ENCODE measurements at places on chromosomes 4 and X.

DNA sequence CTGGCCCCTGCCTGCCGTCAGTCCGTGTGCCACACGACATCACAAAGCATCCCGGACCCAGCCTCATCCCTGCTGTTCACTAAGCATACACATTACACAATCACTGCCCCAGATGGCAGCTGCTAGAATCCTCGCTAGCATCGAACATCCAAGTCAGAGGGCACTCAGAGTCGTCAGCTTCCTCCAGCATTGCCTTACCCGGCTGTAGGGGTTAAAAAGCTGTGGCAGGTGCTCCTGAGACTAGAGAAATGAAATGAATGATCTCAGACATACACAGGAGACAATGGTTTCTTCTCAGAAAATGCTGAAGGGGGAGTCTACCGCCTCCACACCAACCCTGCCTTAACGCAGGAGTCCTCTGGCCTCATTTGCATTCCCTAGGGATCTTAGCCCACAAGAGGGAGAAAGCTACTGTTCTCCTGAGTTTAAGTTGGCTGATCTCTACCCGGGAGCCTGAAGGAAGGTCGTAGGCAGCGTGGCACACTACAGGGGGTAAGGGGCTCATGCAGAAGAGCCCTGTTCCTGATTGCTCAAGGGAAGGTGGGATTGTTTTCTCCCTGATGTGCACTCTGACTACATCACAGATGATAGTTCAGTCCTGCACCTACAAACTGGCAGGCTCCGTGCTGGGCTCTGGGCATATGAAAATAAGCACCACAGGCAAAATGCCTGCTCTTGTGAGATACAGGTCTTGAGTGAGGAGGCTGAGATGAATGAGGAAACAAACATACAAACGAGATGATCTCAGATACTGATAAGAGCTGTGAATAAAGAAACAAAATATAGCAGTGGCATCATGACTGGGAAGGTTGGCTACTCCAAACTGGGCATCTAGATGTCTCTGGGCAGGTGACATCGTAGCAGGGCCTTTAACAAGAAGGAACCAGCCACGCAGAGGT is 2.6 kb upstream of the KIAA0232 start:
- no peak for DNase-seq

DNA sequence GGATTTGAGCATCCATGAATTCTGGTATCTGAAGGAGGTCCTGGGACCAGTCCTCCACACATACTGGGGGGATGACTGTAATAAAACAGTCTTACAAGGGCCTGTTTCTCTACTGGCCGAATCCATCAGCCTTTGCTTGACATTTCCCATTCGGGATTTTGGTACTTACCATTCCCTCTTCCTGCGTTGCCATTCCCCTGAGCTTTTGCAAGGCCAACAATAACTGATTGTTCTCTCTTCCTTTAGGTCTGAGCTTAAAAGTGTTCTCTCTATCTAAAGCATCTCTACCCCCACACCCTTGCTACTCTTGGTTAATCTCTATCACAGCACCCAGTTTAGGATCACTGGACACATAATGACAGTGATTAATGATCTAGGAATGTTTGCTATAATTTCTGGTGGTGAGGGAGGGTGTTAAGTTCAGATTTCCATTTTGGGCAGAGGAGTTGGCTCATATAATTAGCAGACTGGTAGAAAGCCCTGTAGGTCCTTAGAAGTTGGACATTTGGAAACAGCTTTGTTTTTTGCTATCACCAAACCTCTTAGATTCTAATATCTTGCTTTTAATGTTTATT is 29.4 kb downstream of the TMA16 start:
- DNase-seq = no peak

DNA sequence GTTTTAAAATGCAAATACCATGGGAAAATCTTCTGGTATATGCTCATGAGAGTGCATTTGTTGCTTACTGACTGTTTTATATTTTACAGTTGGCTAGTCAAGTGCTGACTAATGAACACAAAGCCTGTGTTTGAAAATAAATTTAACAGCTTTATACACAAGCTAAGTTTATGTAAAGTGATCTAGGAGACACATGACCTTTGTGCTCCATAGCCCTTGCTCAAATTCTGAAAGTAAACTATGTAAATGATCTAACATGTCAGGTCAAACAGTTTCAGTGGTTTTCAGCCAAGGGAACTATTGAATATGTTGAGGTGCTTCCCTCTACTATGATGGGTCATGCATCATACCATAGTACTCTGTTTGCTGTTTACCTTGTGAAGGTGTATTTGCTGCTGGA is 36.7 kb downstream of the DIAPH2 start:
- no peak for DNase-seq

DNA sequence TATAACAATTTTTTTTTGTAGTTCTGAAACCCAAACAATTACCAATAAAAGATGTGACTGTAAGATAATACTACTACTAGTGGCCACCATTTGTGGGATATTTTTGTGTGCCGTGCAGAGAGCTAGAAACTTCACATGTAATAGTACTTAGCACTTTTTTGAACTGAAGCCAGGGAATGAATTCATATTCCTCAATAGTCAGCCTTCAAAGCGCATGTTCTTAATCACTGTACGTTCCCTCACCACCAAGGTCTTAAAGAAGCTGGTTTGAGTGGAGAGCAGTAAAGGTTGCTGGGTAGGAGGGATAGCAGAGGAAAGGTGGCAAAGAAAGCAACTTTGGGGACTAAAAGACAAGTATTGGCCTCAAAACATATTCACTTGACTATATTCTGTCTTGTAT is 9.6 kb upstream of the RUFY3 start:
- no peak for DNase-seq

- no peak for DNase-seq
These were observed 4.4 kb upstream of the C4orf36 start for GRCh38 chr4:86896596-86896995.

- DNase-seq = no peak
These were observed 3.6 kb upstream of the EIF4E start for GRCh38 chr4:98932539-98932938.

DNA sequence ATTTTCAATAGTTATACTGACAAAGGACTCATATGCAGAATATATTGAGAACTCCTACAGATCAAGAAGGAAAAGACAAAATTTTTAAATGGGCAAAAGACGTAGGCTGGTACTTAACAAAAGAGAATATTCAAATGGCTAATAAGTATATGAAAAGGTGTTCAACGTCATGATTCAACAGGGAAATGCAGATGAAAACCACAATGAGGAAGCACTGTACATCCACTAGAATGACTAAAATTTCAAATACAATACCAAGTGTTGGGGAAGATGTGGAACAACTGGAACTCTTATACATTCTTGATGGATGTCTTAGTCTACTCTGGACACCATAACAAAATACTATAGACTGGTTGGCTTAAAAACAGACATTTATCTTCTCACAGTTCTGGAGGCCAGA is 1.3 kb upstream of the MRFAP1L1 start:
- no peak for DNase-seq

- DNase-seq = peak; percentile 41
These were observed at the start of gene LEF1 for GRCh38 chr4:108168671-108169523. Gene LEF1, minus strand, starts transcription at chr4:108168932. Its CDS starts 1,165 bp downstream, at chr4:108167767.

DNA sequence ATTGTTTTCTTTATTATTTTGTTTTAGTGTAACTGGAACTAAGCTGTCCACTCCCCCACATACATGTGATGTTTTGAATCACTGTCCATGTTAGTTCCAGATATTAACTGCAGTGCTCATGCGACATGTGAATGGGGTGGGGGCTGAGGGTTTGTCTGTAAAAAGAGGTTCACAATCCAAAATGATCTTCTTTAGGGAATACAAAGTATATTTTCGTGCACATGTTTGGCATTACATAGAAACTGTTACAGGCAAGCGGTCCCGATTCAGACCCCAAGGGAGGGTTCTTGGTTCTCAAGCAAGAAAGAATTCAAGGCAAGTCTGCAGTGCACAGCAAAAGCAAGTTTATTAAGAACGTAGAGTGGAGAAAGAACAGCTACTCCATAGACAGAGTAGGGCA is 296.5 kb upstream of the CLNK start:
- DNase-seq = no peak

DNA sequence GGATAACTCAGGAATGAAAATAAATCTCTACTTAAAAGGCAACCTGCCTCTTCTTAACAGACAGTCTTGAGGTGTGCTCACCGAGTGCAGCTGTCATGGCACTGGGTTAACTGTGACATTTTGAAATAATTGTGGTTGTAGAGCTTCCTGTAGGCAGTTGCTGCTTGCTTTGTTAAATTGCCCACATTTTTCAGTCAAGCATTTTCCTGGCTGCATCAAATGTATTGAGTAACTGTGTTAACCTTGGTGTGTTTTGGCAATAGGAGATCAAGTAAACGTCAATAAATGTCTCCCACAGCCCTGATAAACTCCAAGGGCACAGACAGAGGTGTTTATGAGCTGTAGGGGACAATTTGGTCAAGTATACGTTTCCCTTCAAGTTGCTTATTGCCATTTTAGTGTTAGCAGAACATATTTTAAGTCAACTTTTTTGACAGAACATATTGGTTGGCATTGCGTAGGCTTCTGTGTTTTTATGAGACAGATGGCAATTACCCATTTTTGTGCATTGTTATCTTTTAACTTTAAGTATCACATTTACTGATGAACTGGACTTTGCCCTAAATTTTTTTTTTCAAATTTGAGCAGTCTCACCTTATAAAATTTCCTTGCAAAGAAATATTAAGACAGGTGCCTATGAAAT is 527.4 kb downstream of the C4orf33 start:
- no peak for DNase-seq

DNA sequence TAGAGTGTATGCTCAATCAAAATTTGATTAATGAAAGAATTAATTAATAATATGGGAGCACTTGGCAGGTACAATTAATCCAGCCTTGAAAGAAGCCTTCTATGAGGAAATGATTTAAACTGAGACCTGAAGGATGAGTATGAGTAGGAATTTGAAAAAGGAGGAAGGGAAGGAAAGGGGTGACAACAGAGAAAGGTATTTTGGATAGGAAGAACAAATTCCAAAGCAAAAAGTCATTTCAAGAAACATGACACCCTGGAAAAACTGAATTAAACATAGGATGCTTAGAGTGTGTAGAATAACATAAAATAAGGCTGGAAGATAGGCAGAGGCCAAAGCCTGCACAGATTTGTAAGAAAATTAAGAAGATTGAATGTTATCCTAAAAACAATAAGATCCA is 29.6 kb downstream of the PHOX2B start:
- DNase-seq = no peak

DNA sequence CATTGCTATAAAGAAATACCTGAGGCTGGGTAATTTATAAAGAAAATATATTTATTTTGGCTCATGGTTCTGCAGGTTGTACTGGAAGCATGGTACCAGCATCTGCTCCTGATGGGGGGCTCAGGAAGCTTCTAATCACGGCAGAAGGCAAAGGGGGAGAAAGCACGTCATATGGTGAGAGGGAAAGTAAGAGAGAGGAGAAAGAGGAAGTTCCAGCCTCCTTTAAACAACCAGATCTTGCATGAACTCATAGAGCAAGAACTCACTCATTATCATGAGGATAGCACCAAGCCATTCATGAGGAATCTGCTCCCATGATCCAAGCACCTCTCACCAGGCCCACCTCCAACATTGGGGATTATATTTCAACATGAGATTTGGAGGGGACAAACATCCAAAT is 125.0 kb upstream of the GRPR start:
- DNase-seq = no peak

DNA sequence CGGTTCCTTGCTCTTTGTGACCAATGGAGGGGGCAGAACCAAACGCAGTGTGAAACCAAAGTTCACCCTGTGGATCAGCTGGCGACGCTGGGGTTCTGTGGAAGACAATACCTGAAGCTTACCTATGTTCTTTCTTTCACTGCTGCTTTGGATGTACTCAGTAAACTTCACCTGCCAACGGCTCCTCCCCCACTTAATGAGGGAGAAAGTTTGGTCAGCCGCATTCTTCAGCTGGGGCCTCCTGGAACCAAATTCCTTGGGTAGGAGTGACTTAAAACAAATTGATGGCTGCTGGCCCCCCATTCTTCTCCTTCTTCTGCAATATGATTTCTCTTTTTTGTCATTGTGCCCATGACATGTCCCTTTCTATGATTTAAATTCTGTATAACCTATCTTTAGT is 282.4 kb downstream of the ANK2 start:
- no peak for DNase-seq

GRCh38 chr4:10054571-10055041 is 33.3 kb upstream of the SLC2A9 start:
- no peak for DNase-seq

DNA sequence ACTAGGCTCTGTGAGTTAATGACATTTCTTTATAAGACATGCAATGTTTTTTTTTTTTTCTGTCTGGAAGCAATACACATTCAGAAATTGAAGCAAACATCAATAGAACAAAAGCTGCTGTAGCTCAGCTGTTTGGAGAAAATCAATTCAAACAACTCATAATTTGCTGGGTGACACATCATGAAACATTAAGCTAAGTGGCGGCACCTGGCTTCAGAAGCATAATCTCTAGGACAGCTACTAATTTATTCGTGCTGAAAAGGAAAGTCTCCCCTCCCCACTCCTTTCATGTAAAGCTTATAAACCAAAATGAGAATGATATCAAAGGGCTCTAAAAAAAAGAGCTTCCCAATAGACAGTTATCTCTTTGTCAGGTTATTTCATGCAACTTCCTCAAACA is 73.9 kb downstream of the LUZP4 start:
- no peak for DNase-seq

DNA sequence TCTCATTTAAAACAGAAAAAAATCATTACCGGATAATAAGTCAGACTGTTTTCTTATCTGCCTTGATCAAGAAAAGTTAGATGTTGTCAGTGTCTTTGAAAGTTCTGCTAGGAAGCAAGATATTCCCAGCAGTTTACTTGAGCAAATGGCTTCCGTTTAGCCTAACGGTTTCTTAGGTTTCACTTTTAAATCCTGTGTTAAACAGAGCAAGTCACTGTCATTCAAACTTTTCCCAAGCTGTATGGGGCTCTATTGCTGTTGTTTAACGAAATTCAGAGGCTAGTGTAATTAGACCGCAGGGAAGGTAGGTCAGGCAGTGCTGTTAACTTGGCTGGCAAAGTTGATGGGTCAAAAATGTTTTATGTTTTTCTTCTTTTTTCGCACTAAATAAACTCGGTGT is 80.3 kb upstream of the NEIL3 start:
- no peak for DNase-seq

- DNase-seq = peak; percentile 56
These were observed 15.6 kb upstream of the ASMTL start for GRCh38 chrX:1468250-1468772.

DNA sequence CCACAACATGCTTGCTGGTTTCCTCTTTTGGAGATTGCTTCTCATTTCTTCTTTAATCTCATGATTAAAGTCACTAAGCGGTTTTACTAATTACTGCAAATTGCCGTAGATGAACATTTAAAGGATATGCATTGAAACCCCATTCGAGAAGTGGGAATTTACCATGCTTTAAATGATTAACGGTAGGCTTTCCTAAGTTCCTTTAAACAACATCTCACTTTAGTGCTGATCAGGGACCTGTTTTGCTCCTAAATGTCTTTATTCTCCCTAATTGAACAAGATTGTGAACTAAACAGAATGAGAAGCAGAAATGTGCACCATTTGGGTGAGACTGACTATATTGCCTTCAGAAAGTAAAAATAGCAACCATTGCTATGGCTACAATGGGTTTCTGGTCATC is 430.3 kb downstream of the GALNTL6 start:
- no peak for DNase-seq

All from stimulated activated CD4-positive, alpha-beta T cell treated with anti-CD3 and anti-CD28 coated beads, Interleukin-15, amount 100 ng/mL, for 1 hour (primary cell).